ENCODE measurements at places on chromosomes 5 and 9.

- DNase-seq: no peak
Measured at GRCh38 chr5:42021923-42022322, 96.8 kb downstream of the FBXO4 start.

- no peak for DNase-seq
Measured at GRCh38 chr9:70994582-70994981, 126.8 kb downstream of the TRPM3 start.

DNA sequence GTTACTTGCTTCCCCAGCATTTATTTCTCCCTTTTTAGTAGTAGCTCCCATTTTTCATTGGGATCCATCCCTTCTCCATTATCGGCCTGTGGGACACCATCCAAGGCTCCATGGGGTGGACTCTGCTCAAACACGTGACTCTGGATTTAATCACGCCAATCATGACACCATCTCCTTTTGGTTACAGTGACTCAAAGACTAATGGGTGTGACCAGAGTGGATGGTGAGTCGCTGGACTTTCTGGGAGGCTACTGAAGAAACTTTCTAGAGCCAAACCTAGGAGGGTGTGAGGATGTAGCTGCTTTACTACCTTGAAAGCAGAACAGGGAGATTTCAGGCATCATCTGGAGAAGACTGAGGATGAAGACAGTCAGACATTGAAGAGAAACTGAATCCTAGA, 93.1 kb downstream of the PJA2 start:
- no peak for DNase-seq

DNA sequence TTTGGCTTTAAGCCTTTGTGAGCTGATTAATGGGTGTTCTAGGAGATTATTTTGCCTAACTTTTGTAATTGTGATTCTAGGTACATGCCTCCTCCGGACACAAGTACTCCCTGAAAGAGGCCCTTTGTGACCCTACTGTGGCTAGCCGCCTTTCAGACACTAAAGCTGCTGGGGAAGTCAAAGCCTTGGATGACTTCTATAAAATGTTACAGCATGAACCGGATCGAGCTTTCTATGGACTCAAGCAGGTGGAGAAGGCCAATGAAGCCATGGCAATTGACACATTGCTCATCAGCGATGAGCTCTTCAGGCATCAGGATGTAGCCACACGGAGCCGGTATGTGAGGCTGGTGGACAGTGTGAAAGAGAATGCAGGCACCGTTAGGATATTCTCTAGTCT, 13.6 kb downstream of the ITGA1 start:
- DNase-seq: no peak

GRCh38 chr9:97908705-97909104, 13.6 kb downstream of the TRMO start:
- DNase-seq: peak; percentile 68
